Tibial artery (tissue), 4 donors: ENCODE measurements at places on chromosomes 4 and X.

DNA sequence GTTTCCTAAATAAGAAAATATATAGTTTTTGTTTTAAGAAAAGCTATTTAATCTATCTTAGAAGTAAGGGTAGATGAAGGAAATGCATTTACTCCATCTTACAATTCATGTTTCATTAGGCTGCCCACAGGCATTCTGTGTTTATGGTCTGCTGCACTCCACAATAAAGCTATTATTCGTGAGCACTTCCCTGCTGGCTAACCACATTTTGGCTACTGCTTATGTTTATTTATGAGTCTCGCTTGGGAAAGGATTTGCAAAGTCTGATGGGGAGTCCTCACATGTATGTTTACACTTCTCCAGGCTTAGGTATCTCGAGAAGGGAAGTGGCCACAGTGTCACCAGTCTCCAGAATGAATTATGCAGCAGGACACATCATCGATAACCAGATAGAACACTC is 260.8 kb upstream of the VCX start:
- DNase-seq, result no peak

DNA sequence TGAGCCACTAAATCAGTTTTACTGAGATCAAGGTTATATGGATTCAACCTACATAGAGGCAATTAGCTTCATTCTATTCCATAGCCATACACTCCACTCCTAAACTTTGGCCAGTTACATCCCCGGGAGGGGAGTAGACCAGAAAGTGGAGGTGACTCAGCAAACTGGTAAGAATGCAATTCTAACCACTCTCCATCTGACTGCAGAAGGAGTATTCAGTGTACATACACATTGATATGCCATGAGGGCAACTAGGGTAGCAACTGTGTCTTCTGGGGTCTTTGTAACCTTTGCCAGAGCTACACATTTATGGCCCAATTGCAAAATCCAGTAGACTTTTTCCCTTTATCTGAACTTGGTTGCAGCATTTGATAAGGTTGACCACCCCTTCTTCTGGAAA is 7.6 kb downstream of the SLC25A43 start:
- no peak for DNase-seq

- DNase-seq, result no peak
These were observed 24.4 kb downstream of the CLDN22 start for GRCh38 chr4:183295711-183296110.

GRCh38 chr4:107509615-107510014 is 210.4 kb downstream of the PAPSS1 start:
- DNase-seq, result no peak

DNA sequence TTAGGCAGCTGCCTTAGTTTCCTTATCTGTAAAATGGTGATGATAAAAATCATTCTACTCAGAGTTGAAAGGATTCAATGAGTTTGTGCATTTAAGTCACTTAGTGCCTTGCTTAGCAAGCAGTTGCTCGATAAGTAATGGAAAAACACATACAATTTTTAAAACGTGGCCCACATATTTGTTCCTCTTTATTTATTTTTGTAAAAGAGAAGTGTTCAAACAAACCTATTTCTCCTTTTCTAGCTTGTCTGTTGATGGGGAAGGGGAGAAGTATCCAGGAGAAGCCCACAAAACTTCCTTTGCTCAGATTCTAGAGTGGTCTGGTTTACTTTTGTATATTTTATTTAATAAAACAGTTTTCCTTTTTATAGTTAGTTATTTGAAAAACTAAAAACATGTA is 3.3 kb upstream of the HPGDS start:
- no peak for DNase-seq

- no peak for DNase-seq
These were observed 102.9 kb downstream of the TSPAN7 start for GRCh38 chrX:38664285-38664684.

- no peak for DNase-seq
These were observed 19.5 kb downstream of the COMMD8 start for GRCh38 chr4:47444031-47444430.

GRCh38 chrX:30141966-30142365 is 73.4 kb upstream of the MAGEB2 start:
- no peak for DNase-seq

DNA sequence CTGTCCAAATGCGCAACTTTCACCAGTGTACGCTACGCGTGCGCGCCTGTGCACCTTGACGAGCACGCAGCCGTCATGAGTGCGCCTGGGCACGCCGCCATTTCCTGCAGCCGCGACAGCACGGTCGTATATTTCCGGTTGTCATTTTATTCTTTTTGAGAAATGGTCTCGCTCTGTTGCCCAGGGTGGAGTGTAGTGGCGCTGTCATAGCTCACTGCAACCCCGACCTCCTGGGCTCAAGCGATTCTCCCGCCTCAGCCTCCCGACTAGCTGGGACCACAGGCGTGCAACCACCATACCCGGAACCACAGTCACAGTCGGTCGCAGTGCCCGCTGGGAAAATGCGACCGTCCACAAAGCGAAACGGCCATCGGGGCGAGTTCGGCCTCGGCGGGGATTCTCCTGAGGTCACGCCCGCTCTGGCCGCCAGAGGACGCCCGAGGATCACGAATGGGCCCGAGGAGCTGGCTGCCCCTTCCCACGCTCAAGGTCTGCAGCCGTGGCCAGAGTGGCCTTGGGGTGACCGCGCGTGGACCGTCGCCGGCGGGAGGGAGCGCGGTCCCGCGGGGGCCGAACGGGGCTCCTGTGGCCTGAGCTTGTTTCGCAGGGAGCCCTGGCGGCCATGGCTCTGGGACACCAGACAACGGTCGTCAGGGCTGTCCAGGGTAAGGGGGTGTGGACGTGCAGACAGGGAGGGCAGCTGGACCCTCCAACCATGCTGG is 23.7 kb upstream of the PNMA3 start:
- DNase-seq, result peak; percentile 78

DNA sequence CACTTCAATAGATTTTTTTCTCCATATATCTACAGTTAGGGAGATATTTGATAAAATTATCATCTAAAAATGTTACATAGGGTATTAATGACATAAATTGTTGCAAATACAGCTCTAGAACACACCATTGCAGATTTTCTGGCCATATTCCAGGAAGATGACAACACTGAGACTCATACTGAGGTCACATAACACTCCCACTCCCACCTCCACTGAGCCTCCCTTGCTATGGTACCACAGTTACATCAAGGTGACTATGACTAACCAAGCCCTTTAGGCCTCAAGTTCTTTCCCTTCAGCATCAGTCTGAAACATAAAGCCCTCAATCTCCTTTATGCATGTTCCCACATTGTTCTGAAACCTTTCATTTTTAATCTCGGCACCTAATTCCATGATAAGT is 932.0 kb upstream of the IGFBP7 start:
- no peak for DNase-seq

- no peak for DNase-seq
These were observed 21.0 kb downstream of the SAT1 start for GRCh38 chrX:23803931-23804381.

- DNase-seq, result no peak
These were observed 6.0 kb downstream of the GPKOW start for GRCh38 chrX:49117581-49117980.

- no peak for DNase-seq
These were observed 396.0 kb downstream of the FAT4 start for GRCh38 chr4:125710766-125711165.

- DNase-seq, result no peak
These were observed 1.3 kb downstream of the LPAR4 start for GRCh38 chrX:78748846-78749245.
